ENCODE measurements at places on chromosomes 13 and 19.

- DNase-seq: no peak
These were observed 106.8 kb downstream of the DHRS12 start for GRCh38 chr13:51697181-51697580.

DNA sequence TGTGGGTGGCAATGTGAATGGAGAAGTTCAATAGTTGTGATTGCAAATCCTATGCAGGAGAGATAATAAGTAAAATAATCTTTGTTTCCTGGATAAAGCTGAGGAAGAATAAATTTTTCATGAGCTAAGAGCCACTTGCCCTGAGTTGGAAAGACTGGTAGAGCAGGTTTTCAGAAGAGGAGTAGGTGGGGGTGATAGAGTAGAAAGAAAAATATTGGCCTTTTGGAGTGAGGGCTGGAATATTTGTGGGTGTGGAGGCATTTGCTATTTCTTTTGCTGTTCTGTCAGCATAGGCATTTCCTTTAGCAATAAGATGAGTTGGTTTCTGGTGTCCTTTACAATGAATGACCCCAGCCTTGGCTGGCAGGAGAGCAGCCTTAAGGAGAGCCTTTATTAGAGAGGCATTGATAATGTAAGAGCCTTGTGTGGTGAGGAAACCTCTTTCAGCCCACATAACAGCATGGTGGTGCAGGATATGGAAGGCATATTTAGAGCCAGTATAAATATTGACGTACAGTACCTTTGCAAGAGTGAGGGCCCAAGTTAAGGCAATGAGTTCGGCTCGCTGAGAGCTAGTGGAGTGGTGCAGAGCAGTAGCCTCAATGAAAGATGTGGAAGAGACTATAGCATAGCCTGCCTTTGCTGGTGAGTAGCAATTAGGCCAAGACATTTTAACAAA is 11.6 kb upstream of the ZNF431 start:
- DNase-seq: no peak

DNA sequence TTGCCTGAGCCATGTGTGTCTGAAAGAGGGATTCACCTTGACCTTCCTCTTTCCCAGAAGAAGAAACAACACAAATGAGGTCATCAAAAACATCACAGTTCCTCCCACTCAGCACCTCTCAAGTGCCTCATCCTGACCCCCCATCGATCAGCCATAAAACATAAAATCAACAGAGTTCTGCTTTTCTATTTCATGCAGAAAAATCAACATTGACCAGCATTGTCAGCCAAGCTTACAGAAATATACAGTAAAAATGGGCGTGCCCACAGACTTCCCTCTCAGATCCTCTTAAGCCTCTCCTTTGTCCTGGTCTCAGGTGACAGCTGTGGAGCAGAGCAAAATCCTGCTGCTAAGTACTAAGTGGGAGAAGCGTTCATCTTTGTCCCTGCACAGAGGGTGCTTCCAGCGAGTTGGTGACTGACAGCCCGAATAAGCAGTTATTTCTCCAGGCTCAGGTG is 213.3 kb downstream of the OLFM4 start:
- DNase-seq: no peak

DNA sequence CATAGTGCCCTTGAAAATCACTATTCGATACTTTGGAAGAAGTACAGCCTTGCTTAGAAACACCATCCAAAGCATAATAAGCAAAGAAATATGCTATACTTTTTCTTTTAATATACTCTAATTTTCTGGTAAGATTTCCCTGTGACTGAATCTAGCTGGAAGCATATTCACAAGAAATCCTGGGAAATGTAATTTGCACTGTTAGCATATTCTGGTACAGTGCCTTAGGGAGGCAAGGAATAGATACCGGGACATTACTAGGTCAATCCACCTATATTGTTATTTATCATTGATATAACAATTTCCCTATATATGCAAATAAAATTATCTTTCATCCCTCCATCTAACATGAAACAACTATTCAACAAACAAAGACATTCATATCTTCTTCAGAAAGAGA is 1131.3 kb upstream of the PRR20A start:
- no peak for DNase-seq

DNA sequence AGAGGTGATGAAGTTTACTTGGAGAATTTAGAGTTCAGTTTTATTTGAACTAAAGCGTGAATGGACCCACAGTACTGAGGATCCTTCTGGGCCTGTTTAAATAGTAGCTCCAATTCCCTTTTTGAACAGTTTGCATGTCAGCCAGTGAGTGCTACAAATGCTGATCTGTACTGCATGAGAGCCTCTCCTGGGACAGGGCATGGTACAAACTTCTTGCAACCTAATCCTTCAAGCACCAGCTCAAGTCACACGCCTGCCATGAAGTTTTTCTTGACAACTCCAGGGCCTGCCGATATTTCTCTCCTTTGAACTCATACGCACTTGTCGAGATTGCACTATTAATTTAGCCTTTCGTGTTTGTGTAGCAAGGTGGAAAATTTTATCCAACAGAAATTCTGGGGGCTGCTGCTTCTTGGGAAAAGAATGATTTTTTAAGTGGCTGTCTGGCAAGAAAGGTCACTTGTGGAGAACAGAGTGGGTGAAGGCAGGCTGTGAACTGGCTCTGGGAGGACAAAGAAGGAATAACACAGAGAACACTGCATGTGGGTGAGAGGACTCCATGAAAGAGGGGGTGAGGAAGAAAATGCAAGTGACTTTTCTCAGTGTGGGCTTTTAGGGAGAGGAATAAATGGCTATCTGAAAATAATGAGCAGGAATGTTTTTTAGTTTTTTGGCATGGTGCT is 192.5 kb downstream of the NDFIP2 start:
- no peak for DNase-seq

GRCh38 chr19:7242601-7243258 is 51.5 kb downstream of the INSR start:
- DNase-seq: no peak

DNA sequence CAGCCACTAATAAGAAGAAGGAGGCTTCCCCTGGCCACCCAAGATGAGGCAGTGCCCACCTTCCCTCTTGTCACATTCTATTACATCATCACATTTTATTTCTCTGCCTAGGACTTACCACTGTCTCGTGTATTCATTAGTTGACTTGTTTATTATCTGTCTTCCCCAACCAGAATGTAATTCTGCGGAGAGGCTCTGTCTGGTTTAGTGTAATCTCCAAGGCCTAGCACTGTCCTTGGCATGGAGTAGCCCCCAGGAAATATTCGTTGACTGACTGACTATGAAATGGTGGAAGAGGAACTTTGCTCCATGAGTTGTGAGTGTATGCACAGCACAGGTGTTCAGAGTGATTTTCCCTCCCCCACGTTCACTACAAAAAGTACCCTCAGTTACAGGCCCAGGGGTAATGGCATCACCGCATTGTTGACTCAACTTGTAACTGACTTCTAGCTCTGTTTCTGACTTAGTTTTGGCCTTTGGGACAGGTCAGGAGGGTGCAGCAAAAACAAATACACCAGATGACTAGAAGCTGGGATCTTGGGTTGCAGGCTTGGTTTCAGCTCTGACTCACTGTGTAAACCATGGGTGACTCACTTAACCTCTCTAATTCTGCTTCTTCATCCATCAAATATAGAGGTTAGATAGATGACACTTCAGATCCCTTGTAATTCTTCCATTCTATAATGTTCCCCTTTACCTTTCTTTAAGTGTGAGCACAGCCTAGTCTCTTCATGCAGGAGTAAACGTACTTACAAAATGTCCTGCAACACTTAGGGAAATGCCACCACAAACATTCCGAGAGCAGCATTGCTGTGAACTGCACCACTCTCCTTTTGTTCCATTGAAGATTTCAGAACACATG is 229.7 kb downstream of the KCNRG start:
- peak; percentile 42 for DNase-seq

DNA sequence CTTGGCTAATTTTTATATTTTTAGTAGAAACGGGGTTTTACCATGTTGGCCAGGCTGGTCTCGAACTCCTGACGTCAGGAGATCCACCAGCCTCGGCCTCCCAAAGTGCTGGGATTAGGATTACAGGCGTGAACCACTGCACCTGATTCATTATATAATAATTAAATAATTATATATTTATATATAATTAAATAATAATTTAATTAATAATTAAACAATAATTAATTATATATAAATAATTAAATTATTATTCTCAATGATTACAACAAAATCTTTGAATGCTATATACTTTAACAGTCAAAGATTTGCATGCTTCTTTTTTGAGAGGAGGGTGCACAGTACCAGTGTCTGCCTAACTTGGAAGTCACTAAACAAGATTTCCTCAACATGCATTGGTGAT is 872.3 kb downstream of the EFNB2 start:
- no peak for DNase-seq

GRCh38 chr19:11373166-11373884 is 1.1 kb upstream of the SWSAP1 start:
- no peak for DNase-seq

DNA sequence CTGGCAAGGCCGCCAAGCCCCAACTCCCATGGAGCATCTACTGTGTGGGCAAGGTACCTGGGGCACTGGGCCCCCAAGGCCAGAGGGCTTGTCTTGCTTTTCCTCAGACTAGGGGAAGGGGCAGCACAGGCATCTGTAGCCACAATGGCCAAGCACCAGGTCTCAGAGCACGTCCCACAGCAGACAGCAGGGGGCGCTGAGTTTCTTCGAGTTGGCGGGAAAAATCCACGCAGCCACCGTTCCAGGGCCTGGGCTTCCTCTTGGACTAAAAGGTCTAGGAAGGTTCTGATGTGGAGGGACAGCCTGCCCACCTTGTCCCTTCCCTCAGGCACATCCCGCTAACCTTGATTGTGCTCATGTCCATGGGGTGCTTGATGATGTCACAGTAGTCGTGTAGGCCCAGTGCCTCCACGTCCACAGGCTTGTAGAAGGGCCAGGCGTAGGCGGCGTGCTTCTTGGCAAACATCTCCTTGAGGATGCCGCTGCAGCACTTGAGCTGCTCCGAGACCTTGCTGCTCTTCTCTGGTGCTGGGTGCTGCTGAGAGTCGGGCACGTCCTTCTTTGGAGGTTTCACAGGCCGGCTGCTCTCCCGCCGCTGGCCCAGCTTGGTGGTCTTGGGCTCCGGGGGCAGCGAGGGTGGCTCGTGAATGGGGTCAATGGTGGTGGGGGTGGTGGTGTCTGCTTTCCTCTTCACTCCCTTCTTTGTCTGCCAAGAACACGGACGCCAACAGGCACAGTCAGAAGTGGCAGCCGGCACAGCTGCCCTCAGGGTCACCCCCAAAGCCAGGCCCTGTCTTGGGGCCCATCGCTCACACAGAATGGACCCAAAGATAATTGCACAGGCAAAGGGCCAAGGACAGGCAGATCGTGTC is 32.0 kb upstream of the EPHX3 start:
- peak; percentile 52 for DNase-seq

DNA sequence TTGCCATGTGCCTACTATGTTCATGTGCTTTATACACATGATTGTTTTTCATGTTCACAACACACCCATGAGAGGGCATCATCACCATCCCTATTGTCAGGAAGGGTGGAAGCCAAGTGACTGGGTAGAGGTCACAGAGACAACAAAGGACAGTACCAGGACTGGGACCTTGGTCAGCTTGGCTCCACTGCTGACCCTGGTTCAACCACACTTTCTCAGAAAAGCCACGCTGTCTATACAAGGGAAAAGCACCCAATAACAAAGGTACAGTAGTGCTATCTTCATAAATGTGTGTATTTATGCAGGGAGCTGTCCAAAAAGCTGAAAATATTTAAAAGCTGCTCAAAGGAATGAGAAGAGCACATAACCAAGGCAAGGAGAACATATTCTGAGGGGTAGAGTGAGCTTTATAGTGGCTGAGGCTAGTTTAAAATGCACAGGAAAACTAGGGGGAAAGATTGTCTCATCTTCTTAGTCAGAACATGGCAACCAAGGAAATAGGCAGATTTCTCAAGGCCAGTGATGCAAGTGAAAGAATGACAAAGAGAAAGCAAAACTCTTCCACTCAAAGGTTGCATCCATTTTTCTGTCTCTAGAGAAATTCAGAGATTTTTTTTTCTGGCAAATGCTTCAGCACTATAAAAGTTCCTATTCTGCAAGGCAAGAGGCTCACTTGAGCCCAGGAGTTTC is 415.0 kb downstream of the FOXO1 start:
- DNase-seq: peak; percentile 47

- no peak for DNase-seq
These were observed 49.2 kb downstream of the STOML3 start for GRCh38 chr13:38941353-38941945.

- DNase-seq: no peak
These were observed 1228.9 kb upstream of the MIR17HG start for GRCh38 chr13:90118467-90119071.

DNA sequence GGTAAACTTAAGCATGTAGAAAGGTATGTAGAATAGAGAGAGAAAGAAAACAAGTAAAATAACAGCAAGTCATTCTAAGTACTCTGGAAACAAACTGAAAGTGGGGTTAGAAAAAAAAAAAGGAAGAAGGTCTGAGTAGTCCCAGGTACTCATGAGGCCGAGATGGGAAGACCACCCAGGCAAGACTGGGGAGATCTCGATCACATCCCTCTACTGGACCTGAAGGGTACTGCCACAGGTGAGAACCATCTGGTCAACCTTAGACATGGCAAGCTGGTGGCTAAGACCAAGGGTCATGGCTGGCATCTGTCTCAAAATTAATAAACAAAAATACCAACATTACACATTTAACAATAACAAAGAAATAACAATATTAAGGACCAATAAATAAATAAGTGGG is 36.3 kb upstream of the ZNF724 start:
- DNase-seq: no peak

DNA sequence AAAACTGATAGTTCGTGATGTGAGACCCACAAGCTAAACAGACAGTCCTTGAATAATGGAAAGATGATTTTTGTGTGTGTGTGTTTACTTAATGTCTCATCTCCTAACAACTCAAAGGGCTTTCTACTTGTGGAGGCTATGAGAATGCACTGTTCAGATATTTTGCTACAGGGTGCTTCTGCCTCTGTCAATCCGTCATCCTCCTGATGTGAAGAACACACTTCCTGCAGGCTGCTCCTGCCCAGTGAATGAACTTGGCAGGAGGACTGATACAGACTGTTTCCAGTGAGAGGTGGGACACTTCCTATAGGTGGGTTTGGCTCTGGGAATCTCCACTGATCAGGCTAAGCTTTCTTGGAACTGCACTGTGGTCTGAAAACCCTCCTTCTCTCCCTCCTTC is 168.4 kb upstream of the STARD13 start:
- no peak for DNase-seq

- no peak for DNase-seq
These were observed 65.6 kb downstream of the ADGRE1 start for GRCh38 chr19:6952956-6953355.

DNA sequence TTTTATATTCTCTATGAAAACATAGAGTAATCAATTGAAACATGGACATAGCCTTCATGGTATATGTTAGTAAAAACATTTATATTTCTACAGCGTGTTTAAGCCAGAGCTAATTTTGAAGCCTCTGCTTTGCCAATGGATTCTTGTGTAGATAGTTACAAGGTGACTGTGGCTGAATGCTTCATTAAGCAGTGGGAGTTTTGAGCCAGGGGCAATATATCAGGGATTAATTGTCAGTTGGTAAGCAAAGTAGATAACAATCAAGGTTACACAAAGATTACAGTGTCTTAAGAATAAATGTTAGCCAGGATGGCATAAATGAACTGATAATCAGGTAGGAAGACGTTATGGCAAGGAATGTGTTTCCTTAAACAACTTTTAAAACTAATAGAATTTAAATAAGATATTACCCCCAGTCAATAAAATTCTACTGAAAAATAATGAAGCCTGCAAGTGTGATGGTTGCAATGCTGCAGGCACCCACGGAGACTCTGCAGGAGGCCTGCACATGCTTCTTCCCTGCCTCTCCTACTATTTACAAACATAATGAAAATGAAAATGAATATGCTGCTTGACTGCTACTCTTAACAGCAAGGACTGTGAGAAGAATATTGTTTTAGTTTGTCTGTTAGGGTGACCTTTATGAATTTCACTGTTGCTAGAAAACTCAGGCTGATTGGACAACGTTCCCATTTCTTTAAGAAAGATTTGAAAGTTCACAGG is 588.5 kb downstream of the GPC5 start:
- no peak for DNase-seq

Measured in T-helper 2 cell (primary cell).